Fibroblast of the conjunctiva (primary cell): ENCODE measurements at places on chromosomes 2 and 18.

- no peak for DNase-seq
These were observed 347.1 kb downstream of the TXNL1 start for GRCh38 chr18:56291294-56291693.

GRCh38 chr2:168428431-168428830 is 27.6 kb upstream of the CERS6 start:
- no peak for DNase-seq

GRCh38 chr2:69554981-69555380 is 88.6 kb downstream of the AAK1 start:
- DNase-seq = no peak

DNA sequence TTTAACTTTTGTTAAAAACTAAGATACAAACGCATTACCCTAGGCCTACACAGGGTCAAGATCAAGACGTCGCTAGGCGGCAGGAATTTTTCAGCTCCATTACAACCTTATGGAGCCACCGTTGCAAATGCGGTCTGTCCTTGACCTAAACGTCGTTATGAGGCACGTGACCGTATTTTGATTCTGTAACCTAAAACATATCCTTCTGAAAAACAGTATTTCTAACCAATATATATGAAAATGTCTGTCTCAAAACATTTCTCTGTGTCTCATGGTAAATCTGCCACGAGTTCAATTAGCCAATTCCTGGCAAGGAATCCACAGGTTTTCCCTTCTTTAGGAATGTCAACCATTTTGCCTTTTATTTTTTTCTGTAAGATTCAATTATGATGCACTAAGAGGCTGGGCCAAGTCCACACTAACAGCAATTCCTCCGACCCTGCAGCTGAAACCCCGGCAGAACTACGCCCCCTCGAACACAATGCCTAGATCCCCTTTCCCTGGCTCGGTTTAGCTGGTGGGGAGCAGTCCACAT is 1.7 kb downstream of the RTN4 start:
- no peak for DNase-seq

GRCh38 chr2:34656632-34657031 is 1057.5 kb upstream of the FAM98A start:
- DNase-seq = no peak

DNA sequence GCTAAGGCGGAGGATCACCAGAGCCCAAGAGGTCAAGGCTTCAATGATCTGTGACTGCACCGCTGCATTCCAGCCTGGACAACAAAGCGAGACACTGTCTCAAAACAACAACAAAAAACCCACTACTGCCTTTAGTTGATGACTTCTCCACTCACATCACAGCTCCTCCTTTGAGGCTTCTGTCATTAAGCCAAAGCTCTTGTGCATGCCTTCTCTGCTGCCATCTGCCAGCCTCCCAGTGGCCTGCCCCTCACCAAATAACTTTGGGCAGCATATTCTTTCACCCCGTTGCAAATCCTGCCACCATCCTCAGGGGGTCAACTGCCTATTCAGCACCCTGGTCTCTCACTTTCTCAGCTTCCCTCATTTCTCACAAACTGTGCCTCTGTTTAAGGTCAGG is 27.5 kb downstream of the OSBPL1A start:
- DNase-seq = no peak

DNA sequence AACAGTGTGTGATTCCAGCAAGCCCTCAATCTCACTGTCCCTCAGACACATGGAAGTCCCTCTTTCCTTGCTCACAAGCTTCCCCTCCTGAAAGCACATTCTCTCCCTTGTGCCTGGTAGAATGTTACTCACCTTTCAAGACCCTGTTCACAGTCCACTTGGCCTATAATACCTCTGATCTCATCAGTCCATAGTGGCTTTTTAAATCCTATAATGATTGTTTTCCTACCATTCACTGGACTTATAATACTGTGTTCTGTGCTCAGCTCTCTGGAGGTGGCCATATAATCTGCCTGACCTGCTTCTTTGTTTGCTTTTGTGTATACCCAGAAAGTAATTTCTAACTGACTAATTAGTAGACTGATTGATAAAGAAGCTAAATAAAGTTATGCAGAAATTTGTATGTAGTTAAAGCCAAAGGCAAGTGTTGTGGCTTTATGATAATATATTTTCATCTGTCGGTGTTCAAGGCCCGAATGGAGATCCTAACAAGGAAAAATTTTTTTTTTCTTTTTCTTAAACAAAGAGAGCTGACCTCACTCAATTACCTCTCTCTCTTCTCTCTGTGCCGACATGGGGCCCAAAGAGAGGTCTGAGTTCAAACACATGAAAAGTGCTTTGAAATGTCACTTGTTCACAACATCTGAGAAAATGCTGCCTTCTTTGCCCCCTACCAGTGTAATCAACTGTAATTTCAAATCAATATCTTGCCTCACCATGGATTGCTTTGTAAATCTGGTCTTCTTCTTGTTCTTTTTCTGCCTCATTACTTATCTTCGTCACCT is 1033.0 kb upstream of the PIK3C3 start:
- no peak for DNase-seq

GRCh38 chr18:61651880-61652268 is 240.9 kb downstream of the RNF152 start:
- DNase-seq = no peak

- no peak for DNase-seq
These were observed 24.9 kb upstream of the SLC3A1 start for GRCh38 chr2:44250376-44250775.

DNA sequence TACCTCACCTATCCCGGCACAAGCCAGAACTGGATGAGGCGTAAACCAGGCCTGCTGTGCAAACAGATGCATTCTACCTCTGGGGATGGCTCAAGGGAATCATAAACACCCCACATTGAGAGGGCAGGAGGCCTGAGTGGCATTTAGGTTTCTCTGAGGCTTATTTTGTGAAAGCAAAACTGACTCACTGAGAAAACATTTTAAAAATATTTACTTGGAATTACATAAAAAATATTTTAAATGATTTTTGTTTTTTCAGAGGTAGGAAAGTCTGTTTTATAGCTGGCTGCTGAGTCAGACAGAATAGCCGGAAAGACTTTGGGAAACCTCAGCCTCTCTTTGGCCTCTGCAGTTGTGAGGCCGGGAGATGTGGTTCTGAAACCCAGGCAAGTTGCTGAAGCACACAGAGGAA is 244.1 kb downstream of the NCKAP5 start:
- DNase-seq = no peak

- no peak for DNase-seq
These were observed 199.1 kb downstream of the FBXO15 start for GRCh38 chr18:73948497-73948896.

GRCh38 chr2:215363461-215364156 is 51.8 kb downstream of the ATIC start:
- no peak for DNase-seq

- DNase-seq = no peak
These were observed 143.3 kb downstream of the FTCDNL1 start for GRCh38 chr2:199707593-199708185.

- no peak for DNase-seq
These were observed 7.3 kb downstream of the FARP2 start for GRCh38 chr2:241363426-241363825.

DNA sequence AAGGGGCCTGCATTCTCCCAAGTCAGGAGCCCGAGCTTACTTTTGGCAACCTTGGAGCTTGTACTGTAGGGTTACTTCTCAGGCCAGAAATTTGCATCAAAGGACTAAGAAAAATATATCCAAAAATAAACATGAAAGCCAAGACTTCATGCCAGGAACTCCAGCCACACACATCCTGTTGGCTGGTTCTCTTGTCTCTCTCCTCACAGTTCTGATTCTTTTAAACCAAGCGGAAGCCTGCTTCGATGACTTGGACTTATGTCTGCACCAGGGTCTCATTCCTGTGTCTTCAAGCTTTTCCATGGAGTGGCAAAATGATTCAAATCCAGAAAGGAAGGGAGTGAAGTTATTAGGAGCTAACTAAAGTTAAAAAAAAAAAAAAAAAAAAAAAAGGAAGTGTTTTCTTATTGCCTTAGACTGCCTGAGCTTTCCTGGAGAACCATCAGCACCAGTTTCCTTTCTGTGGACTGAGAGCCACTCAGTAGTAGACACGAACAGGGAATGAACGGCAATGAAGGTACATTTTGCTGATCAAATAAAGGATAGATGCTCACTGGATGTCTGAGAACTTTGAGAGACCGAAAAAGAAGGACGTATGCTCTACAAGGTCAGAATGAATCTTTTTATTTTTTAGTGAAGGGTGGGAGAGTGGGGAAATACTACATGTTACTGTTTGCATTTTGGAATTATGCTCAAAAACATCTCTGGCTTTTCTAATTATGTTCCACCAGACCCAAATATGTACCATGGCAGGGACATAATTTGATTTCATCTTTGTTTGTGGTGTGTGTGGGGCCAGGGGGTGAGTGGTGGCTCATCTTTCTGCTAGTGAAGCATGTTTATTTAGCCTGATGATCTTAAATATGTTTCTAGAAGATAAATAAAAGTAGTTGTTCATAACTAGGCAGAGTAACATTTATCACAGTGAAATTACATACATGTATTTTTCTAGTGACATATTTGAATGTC is 86.0 kb downstream of the RAPGEF4 start:
- no peak for DNase-seq

DNA sequence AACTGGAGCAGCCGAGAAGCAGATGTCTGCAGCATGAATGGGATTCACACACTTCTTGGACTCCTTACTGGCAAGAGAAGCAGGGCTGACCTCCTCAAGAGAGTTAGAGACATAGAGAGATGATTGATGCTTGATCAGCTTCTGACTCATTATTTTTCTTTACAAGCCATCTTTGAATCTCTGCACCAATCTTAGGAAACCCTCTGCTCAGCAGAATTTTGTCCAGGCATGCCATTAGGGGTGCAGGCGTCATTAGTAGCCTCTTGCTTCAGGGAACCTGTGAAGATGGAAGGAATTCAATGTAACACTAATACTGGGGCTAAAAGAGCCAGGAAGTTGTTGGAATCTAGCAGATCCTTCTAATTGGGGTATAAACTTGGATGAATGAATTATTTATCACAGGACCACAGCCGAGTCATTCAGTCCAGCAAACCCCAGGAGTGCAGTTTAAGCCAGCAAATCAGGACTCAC is 151.8 kb downstream of the MGAT5 start:
- no peak for DNase-seq

GRCh38 chr2:133389569-133389968 is 178.7 kb downstream of the NCKAP5 start:
- no peak for DNase-seq

DNA sequence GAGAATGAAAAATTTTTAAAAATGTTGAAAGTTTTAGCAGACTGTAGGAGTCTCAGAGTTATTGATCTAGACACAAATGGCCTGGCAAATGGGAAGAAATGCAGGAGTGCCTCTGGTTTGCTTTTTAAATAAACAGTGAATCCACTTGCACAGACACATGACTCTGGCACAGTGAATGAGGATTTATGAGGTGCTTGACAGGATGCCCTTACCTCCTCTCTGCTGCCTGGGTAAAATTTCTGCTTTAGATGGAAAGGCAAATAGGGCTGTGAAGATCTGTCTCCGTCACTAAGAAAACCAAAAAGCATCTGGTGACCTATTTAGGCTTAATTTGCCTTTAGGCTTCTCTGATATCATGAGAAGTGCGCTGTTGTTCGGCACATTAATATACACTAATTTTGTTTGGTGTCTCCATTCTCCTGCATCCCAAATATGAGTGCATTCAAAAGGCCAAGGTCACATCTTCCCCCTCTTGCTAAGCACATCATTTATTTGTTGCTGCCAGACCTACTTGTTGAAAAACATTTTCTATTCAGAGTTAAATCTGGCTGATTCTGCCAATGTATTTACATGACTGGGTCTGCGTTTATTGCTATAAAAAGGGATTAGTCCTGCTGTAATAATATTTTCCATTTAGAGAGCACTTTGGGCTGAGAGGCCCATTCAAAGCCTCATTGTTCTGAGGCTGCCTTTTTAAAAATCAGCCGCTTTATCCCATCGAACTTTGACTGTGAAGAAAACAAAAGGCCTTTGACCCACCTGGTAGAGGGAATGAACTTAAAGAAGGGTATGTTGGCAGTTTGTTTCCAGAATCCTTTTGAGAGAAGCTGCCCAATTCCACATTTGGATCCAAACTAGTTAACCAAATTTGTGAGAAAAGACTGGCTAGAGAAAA is 94.9 kb downstream of the RNF152 start:
- DNase-seq = no peak

- DNase-seq = no peak
These were observed 531.0 kb upstream of the SALL3 start for GRCh38 chr18:78448591-78448990.

DNA sequence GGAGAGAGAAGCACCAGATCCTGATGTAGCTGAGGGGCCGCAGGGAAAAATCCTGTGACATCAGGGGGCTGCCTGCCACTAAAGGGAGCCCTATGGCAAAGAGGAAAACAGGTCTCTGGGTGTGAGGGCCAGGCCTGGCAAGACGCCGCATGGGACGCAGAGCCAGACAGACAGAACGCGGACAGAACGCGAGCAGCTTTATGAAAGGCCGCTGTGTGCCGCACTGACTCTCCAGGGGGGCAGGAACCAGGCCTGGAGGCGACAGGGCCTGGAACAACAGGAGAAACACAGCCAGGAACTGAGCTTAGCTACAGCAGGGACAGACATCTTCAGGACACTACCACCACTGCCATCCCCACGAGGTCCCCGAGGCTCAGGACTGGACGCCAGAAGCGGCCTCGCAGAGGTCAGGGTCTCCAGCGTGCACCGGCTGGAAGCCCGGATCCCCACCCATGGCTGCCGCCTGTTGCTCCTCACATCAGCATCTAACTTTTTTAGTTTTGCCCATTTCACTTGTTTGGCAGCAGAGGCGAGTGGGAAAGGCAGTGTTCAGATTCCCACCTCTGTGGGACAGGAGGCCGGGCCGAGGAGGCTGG is 131.6 kb downstream of the VAPA start:
- DNase-seq = no peak

GRCh38 chr2:126787289-126787688 is 111.4 kb upstream of the TEX51 start:
- DNase-seq = no peak

DNA sequence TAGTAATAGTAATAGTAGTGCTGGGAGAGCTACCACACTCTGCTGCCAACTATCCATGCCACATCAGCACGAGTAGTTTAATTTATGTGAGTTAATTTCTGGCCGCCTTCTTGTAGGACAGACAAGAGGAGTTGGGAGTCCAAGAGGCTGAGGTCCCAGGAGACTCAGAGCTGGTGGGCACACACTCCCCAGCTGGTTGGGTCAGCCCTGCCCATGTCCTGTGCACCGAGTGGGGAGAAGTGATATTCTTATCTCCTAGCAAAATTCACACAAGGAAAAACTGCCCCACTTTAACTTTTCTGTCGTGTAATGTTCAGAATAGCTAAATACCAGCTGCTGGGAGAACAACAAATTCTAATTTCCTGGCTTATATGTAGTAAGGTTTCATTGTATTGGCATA is 15.2 kb upstream of the MAP4K4 start:
- no peak for DNase-seq

GRCh38 chr2:65960953-65961352 is 474.0 kb upstream of the MEIS1 start:
- no peak for DNase-seq

- no peak for DNase-seq
These were observed 91.7 kb upstream of the HNMT start for GRCh38 chr2:137872577-137872976.

DNA sequence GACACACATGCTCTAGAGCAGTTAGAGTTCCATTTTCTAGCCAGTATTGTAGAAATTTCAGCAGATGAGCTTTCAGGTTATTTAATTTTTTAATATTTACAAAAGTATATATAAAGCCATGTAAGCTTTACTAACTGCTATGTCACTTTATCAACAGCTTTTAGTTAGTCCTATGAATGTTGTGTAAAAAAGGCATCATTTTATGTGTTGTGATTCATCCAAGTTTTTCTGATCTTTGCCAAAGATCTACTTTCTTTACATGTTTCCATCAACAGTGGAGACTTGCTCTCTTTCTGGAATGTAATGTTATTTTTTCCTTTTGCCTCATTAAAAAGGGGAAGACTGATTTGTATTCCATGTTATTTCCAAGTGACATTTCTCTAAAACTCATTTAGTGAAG is 125.2 kb upstream of the TFPI start:
- DNase-seq = no peak
